ENCODE measurements at places on chromosomes 11 and 22.

GRCh38 chr11:118988280-118988679 is 9.7 kb upstream of the CENATAC start:
- DNase-seq = no peak

DNA sequence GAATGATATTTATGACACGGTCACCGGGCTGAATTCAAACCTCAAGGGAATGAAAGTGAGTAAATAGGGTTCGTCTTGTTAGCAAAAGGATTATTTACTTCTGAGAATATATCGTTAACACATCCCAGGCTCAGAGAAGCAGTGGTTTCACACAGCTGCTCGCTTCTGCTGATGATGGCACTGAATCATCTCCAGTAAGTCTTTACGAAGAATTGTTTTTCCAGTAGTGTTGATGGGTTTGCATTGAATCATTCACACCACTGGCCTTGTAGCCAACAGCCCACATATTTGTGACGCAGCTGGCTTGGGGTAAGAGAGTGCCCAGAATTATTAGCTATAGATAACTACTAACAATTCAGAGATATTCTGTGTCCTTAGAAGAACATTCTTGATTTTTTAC is 236.3 kb downstream of the CADM1 start:
- DNase-seq = no peak

DNA sequence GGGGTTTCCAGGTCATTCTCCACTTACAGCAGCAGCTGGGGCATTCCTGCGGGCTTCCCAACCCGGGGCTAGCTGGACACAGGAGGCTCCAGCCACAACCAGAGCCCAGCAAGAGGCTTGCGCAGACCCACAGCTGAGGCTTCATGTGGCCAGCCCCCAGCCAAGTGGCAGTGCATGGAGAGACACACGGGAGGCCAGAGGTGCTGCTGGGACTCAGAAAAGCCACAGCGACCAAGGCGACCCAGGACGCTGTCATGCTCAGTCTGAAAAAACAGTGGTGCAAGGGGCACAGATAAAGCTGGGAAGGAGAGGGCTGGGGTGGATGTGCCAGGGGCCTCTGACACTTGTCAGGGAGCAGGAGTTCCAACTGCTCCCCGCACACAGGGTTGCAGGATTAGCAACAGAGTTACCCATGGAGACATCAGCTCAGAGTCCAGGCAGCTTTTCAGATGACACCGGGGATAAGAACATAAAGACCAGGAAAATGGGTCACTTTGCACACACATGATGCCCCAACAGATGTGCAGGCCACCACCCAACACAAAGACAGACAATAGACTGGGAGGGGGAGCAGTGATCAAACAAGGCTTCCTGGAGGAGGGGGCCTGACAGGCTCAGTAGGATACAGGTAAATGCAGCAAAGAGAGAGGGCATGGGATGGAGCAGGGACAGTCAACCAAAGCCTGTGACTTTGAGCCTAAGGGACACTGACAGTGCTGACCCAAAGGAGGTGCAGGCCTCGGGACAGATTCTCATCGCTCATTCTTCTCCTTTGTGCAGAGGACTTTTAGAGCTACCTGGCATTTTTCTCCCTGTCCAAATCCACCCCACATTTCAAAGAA is 6.9 kb upstream of the NEAT1 start:
- DNase-seq = no peak

DNA sequence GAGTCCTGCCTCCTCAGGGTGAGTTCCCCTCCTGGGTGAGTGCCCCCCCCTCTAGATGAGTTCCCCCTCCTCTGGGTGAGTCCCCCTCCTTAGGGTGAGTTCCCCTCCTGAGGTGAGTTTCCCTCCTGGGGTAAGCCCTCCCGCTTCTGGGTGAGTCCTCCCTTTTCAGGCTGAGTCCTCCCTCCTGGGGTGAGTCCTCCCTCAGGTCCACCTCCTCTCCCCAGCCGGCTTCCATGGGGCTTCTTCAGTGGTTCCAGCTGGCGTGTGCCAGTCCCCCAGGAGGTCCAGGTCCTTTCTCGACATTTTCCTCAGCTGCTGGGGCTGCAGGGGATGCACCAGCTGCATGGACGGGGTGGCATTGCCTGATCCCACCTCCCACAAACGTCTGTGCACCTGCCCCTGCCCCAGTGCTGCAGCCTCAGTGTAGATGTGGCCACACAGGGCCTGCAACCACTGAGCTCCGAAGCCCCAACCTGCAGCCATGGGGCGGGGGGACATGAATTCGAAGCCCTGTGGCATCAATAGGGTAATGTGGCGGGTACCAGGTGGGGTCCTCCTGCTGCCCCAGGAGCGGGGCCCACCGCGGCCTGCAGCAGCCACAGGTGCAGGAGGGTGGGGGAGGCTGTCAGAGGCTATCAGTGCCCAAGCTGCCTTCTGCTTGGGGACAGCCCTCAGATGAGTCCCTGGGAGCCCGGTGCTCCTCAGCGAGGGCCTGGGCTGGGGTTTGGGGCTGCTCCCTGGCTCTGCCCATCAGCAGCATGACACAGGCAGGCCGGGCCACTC is 101.3 kb upstream of the FGF3 start:
- DNase-seq = no peak

DNA sequence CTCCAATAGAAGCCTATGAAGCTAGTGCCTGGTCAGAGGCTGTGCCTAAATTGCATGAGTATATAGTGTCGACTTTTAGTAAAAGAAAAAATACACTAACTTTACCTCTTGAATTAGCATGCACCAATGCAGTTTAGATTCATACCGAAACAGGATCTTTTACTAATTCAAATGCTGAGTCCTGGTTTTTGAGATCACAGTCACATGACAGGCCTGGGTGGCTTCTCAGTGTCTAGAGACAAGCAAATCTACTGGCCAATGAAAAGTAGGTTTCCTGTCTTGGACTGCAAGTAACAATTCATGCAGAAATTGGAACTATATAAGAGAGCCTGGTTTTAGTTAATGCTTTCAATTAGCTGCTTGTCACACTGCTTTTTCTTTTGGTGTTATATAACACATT is 7.2 kb downstream of the ARHGEF12 start:
- DNase-seq = no peak

GRCh38 chr11:37748641-37749040 is 1150.6 kb upstream of the RAG2 start:
- DNase-seq = no peak

GRCh38 chr11:65915101-65915820 is 3.6 kb downstream of the C11orf68 start:
- no peak for DNase-seq

DNA sequence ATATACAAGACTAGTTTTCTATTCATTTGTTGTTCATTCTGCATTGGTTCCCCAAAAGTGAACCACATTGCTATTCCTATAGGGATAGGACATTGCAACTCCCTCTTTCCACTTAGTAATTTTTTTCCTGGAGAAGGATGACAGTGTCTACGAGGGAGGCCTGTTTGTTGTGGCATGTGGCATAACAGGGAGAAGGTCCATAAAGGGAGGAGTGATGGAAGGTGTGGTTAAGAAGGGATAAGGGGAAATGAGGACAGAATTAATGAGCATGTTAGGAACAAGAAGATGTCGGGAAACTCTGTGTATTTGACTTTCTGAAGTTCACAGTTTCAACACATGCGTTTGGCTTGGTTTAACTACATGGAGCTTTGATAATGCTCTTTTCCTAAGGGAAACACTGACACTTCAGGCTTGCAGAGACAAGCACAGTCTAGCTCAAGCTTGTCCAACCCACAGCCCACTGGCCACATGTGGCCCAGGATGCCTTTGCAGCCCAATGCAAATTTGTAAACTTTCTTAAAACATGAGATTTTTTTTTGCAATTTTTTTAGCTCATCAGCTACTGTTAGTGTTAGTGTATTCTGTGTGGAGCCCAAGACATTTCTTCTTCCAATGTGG is 149.7 kb downstream of the TRPC6 start:
- DNase-seq = no peak

GRCh38 chr11:122584670-122585069 is 70.9 kb upstream of the UBASH3B start:
- DNase-seq = no peak

DNA sequence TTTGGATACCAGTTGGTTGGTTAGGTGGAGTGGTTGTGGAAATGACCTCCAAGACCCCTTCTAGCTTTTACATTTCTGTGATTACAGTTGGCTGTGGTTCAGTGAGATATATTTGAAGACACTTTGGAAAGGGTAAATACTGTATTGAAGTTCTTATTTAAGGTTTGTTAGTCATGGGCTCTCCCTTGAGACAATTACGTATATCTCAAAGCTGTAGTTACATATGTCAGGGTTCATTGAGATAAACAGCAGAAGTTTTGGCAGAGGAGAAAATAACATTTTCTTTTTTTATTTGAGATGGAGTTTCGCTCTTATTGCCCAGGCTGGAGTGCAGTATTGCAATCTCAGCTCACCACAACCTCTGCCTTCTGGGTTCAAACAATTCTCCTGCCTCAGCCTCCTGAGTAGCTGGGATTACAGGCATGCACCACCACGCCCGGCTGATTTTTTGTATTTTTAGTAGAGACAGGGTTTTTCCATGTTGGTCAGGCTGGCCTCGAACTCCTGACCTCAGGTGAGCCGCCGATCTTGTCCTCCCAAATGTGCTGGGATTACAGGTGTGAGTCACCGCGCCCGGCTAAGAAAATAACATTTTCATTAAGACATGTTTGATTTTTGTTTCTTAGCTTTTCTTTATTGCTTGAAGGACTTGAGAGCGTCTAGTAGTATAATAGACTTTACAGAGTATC is 1.9 kb downstream of the RNF121 start:
- no peak for DNase-seq

- DNase-seq = no peak
Observed at GRCh38 chr22:21445437-21446127, 21.6 kb upstream of the TMEM191C start.

- no peak for DNase-seq
Observed at GRCh38 chr22:28252539-28252938, 333.5 kb upstream of the PITPNB start.

DNA sequence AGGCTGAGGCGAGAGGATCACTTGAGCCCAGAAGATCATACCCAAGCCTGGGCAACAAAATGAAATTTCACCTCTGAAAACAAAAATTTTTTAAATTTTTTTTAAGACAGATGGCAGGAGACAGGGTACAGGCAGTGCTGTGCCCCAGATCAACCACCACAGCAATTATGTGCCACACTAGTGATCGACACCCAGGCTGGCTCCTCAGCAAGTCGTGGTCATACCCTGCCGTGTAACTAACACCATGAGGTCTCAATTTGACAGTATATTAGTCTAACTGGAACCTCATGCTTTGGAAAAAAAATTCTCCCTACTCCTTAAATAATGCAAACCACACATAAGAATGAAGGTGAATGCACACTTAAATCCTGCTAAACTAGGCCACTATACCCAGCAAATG is 8.3 kb downstream of the SF3A1 start:
- DNase-seq = no peak

DNA sequence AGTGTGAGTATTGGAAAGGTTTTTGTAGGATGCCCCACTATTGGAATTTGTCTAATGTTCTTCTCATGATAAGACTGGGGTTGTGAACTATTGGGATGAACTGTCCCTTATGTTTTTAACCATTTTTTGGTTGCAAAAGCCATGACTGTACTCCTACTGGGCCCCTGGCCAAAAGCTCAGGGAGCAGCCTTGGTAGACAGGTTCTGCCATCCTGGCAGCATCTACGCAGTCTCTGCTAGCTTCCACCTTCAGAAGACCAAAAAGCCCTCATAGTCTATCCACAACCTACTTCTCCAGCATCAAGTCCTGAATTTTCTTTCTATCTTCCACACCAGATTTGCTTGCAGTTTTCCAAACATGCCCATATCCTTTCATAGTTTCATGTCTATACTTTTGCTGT is 211.8 kb downstream of the TENM4 start:
- DNase-seq = no peak

GRCh38 chr11:118652681-118653181 is 26.7 kb downstream of the TREH start:
- no peak for DNase-seq

- DNase-seq = no peak
Observed at GRCh38 chr22:22167791-22168189, 76.8 kb upstream of the VPREB1 start.

DNA sequence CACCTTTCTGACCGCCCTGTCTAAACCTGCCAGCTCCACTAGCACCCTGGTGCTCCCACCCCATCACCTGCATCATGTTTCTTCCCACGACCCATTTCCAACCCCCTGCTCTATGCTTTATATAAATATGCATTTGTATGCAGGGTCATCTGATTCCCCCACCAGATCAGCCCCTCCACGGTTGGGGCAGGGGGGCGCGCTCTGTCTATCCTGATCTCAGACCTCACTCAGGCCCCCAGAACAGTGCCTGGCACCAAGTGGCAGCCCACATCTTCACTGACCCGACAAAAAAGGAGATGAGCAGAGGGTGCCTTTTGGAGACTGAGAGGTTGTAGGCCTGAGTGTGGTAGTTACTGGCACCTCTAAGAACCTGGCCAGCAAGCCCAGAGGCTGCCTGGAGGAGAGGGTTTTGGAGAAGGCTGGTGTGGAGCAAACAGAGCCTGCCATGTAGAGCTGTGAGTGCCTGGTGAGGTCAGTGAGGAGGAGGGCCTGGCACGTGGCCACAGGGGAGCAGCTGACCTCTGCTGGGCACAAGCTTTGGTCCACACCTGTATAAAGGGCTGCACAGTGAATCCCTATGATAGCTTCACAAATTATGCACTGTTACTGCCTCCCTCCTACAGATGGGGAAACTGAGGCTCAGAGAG is 86.3 kb upstream of the RTL6 start:
- DNase-seq = no peak

- no peak for DNase-seq
Observed at GRCh38 chr11:36364551-36365325, 68.7 kb downstream of the PRR5L start.

- DNase-seq = no peak
Observed at GRCh38 chr11:61905067-61905696, 12.2 kb downstream of the RAB3IL1 start.

- no peak for DNase-seq
Observed at GRCh38 chr11:57240757-57241156, 3.7 kb upstream of the APLNR start.

DNA sequence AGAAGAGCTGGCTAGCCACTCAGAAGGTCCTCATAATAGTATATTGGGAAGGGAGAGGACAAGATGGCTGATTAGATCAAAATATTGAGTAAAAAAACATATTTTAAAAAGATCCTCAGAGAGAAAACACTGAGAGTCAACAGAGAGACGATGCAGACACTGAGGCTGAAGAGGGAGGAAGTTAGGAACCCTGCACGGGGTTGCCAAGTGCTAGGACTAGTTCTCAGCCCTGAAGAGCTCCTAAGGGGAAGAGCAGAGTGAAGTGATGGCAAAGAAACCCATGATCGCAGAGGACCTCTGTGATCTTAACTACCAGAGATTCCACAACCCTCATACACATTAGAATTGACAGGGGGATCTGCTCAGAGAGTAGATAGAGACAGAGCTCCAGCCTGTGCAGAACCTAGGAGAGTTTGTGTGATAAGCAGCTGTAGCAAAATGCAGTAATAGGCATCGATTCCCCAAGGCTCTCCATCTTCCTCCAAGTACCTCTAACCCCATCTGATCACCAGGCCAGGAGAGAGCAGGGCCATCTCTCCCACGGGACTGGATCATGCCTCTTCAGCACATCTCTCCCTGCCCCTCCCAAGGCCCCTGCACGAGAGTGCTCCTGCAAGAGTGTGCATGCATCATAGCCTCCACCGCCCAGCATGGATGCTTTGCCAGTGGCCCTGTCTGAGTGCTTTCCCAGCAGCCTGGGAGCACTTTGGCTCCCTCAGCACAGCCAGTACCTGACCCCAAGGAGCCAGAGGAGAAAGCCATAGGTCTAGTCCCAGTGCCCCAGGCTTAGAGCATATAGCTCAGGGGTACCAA is 41.2 kb upstream of the ARL14EP start:
- DNase-seq = no peak

GRCh38 chr11:8732324-8732670 is 49.7 kb downstream of the RPL27A start:
- no peak for DNase-seq

- DNase-seq = no peak
Observed at GRCh38 chr11:120565466-120566155, 54.1 kb downstream of the GRIK4 start.

- no peak for DNase-seq
Observed at GRCh38 chr22:39384750-39385480, 14.7 kb upstream of the TAB1 start.

Measured in activated CD4-positive, alpha-beta T cell treated with anti-CD3 and anti-CD28 coated beads for 24 hours (primary cell).